ENCODE measurements at places on chromosomes 16 and 17.

DNA sequence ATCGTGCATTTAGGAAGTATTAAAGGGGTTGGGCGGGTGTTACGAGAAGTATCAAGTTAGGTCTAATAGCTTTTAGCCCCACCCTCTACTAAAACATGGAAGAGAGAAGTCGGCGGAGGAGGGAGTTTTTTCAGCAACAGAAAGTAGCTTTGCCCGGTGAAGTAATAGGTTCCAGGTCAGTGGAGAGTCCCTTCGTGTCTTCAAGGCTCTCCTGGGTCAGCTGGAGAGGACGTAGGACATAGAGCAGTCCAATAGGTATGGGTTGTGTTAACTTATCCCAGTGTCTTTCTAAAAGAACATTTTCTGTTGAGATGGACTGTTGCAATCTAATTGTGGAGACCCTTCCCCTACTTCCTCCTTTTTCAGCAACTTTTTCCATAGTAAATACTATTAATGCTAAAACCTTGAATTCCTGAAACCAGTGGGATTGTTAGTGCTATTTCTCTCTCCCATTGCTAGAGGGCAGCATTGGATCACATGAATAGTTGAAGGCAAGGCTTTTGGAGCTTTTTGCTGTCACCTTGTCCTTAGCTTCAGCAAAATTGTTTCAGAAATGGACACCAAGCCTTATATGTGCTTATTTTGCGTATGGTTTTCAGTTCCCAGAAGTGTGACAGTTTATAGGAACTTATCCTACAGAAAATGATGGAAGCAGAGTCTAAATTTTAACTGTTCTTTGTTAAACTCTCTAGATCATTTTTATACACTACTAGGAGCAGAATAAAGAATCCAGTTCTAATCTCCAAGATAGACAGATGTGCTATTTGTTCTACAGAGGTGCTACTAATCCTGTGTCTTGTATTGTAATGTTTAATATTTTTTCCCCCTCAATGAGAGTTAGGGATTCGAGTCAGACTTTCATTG lies 38.4 kb downstream of the UTP18 start:
- DNase-seq: no peak

DNA sequence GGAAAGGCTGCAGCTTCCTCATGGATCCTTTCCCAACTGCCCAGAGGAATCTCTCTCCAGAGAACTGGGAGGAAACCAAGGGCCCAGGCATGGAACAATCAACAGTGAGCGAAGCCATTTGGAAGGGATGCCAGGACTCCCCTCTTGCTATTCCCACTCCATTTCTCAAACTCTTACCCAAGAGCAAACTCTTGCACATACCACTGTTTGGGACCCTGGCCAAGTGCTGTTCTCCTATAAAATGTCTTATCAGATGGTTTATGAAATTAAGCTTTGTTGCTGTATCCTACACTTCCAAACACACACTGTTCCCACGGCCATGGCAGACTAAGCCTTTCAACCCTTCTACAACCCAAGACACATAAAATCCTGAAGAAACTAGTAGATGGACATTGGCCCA lies 48.3 kb upstream of the AXIN2 start:
- no peak for DNase-seq

DNA sequence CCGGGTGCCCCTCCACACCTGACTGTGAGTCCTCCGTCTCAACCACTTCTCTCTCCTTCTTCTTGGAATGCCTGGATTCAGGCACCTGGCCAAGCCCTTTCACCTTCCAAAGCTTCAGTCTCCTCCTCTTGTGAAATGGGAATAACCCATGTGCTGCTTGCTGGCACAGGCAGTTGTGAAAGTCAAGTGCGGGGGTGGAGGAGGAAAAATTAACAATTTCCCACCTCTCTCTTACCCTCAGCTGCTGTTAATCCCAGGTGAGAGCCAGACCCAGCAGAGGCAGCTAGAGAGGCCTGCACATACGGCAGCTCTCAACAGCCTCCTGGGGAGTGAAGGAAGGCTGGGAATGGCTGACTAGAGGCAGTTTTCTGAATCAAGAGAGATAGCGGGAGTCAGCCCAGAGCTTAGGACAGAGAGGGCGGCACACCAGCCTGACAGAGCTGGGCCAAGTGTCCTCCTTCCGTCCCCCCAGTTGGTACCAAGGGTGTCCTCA lies 77.9 kb upstream of the LGALS9 start:
- no peak for DNase-seq

- DNase-seq: no peak
Observed at GRCh38 chr17:62808576-62808970, 459 bp upstream of the MARCHF10 start.
